ENCODE measurements at places on chromosomes 3 and 15.

GRCh38 chr15:74545776-74546656 is 5.0 kb downstream of the ARID3B start:
- DNase-seq = peak; percentile 99

DNA sequence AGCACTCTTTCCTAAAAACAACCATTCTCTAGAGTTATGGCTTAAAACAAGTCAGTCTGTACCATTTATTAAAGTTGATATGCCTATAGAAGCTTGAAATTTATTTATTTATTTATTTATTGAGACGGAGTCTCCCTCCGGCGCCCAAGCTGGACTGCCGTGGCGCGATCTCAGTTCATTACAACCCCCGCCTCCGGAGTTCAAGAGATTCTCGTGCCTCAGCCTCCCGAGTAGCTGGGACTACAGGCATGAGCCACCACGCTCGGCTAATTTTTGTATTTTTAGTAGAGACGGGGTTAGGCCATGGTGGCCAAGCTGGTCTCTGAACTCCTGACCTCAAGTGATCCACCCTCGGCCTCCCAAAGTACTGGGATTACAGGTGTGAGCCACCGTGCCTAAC is 1.5 kb upstream of the TTC14 start:
- DNase-seq = no peak

DNA sequence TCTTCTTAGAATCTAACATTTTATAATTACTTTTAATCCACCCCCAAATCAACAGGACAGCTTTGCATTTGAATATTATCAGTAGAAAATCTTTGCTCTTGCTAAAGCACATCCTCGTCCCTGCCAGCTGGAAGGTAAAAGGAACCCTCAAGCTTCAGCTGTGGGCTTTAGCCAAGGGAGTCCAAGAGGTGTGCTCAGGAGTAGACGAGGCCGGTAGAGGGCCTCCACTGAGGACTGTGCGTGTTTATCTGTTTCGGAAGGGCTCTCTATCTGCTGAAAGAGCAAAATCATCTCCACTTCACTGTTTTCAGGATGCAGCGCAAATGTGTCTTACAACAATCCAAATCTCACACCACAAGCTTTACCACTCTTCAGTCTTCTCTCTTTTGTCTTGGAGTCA is 257.4 kb upstream of the IL12A start:
- no peak for DNase-seq

GRCh38 chr3:169026543-169027182 is 636.8 kb downstream of the MECOM start:
- DNase-seq = peak; percentile 88

- peak; percentile 9 for DNase-seq
These were observed 183.1 kb upstream of the KCNMB2 start for GRCh38 chr3:178353006-178353694.

- no peak for DNase-seq
These were observed 18.9 kb upstream of the ST3GAL6 start for GRCh38 chr3:98744283-98744682.

DNA sequence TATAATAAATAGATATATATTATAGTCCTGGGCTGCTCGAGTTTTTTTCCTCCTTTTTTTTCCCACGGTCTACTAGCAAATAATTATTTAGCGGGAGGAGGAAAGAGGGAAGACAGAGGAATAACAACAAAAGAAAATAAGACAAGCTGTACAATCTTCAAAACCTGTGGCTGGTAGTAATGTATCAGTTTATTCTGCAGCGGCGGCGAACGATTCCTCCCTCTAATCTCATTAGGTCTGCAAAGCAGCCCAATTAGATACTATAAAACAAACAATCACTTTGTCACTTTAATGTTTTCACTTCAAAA is 390 bp upstream of the TLE3 start:
- no peak for DNase-seq

DNA sequence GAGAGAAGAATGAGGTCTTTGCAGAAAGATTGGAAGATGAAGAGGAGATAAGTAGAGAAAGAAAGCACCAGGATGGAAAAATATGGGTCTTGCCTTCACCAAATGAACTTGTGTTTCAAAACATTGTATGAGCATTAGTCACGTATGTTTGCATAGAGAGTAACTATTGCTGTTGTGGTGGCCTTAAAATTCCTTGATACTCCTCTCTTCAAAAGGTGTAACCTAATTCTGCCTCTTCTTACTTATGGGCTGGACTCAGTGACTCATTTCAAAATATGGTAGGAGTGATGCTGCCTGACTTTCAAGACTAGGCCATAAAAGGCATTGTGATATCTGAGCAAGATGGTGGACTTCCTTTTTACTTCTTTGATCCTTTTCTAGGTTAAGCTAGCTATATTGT is 228.7 kb upstream of the ZNF385D start:
- DNase-seq = peak; percentile 56

GRCh38 chr3:49313896-49314688 is 25.8 kb downstream of the USP4 start:
- DNase-seq = peak; percentile 56

- DNase-seq = no peak
These were observed 99.3 kb downstream of the LRRK1 start for GRCh38 chr15:101018450-101018849.

DNA sequence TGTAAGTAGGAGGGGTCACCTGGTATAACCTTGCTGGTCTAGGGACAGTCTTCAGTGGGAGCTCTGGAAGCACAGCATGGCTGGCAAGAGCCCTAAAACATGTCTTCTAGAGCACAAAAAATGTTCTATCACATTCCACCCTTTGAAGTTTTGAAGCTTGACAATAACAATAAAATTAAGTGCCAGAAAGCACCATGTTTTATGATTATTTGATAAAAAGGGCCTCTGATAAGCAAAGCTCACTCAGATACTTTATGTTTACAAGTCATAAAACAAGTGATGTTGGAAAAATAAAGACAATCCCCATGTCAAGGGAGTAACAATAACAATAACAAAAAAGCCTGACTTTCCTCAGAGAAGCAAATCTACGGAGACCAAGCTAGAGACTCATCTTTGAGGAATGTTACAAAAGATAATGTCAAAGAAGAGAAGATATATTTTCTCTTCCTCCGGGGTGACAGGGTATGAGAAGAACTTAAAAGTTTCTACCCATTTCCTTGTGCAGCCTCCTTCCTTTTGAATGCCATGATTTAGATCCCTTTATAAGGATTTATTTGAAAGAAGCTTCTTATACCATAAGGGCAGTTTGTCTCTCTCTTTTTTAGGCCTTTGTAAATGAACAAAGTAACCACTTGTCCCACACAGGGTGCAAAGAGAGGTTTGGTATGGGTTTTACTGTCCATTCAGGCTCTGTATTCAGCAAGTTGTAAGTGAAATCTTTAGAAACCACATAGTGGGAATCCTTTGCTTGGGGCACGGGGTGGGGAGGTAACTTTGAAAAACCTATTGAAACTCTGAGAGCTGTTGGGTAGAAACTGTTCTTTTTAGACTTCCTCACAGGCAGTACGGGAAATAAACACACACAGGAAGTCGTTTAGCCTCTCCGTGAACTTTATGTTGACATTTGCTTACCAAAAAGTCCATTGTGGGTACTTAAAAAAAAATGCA is 109.6 kb upstream of the RBMS3 start:
- DNase-seq = no peak
